GM12878 (cell line): ENCODE measurements at places on chromosomes 2 and 18. TPM values are rescaled to one million over a fixed set of nuclear protein-coding genes. Genes with fewer than 3 reads are reported as not detected.

DNA sequence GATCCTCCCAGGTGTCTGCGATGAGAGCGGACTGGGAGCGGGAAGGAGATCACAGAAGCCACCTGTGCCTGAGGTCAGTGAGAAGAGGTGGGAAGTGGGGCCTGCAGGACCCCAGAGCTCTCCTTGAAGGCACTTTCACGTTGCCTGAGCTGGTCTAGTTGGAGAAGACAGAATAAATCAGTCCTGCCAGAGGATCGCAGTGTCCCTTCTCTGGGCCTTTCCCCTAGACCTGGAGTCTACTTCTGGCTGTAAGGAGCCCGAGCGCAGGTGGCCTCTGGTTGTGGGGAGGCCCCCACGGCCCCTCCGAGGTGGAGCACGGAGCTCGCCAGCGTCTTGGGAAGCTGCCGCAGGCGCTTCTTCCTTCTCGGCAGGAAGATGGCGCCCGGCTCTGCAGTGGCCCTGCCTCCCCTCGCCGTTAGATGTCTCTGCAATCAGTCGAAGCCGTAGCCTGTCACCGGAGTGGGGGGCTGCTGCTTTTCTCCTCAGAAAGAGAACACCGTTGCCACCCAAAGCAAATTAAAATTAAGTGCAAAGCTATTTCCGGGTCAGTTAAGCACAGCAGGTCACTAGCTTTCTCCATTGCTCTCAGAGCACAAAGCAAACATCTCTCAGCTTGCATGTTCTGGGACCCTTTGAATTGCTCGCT lies 212.0 kb upstream of the MYT1L start:
- DNase-seq = no peak

GRCh38 chr2:159706385-159706980 lies 5.8 kb upstream of the MARCHF7 start:
- no peak for DNase-seq

- DNase-seq = no peak
Observed at GRCh38 chr2:9229470-9229820, 22.8 kb downstream of the ASAP2 start.

DNA sequence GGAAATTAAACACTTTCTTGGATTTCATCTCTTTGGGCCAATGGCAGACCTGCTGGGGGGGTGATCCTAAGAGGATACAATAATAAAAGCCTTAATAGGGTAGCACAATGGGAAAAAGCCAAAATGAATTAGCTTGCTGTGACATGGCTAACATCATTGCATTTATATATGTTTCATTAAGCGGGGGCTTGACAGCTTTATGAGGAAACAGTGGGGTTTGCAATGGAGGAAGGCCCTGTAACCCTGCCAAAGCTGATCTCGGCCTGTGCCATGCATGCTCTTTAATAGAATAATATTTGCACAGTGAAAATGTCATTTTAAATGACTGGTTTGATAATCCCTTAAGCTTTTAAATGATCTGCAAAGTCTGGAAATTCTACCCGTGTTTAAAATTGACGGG lies 291.5 kb downstream of the SLC4A3 start:
- no peak for DNase-seq

GRCh38 chr2:216688731-216689340 lies 6.5 kb downstream of the IGFBP5 start:
- DNase-seq = no peak

- DNase-seq = no peak
Observed at GRCh38 chr2:74884118-74884762, 50.3 kb downstream of the HK2 start.

DNA sequence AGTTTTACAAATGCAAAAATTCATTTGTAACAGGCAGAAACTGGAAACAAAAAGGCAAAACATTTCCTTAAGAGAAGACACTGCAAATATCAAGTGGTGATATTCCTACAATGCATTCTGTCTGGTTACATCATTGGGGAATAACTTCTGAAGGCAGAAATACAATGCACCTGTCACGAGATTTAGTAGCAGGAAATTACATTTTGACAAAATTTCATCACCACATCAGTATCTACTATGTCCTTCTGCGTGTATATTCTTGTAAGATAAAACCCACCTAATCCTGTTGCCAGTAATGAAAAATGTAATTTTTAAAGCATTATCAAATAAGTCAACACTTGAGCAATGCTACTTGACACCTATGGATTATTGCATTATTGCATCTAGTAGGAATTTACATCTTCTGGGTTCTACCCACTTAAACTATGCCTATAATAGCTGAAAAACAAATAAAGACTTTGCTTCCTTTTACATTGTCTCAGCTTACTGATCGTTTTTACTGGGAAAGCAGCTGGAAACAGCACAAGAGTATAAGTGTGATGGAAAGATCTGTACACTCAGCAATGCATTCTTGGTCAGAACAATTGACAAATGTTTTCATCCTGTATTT lies 59.5 kb downstream of the IRS1 start:
- DNase-seq = no peak

DNA sequence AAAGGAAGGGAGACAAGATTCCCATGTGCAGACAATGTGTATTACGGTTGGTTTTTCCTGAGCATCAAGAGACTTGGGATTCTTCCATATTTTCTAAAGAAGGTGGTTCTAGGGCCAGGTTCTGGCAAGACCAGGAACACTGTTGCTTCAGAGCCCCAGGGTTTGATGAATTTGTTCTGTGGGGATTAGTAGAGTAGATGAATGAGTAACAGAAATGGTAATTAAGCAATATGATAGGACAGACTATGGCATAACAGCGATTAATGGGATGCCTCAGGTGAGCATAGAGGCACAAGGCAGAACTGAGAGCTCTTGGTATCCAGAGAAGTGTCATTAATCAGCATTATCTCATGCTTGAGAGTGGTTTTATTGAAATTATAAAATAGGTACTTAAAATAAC lies 82.8 kb upstream of the PNPT1 start:
- no peak for DNase-seq

DNA sequence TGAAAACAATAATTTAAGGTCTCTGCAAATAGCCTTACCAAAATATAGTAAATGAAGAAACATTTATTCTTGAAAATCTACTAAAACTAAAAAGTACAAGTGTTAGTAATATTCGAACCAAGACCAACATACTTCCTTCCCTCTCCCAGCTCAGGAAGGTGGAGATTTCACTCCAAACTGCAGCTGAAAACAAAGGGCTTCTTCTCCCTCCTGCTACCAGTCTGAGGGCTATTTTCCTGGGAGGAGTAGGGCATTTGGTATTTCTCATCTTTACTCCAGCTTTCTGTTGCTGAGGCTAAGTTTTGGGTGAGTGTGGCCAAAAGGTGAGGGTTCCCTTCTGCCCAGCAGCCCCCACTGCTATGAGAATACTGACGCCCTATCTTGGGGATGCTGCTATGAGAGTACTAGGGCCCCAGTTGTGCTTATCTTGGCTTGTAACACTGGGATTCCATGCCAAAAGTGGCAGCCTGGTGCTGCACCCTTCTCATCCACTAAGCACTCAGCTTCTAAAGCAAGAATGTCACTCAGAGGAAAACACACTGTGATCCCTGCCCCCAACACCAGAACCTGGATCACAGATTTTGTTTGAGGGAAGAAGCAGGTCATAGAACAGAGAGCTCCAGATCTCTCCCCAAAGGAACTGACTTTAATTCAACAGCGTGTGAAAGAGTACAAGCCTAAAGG lies 130.7 kb upstream of the KLF7 start:
- no peak for DNase-seq

GRCh38 chr2:120103723-120104467 lies 91.0 kb downstream of the EPB41L5 start:
- no peak for DNase-seq

Gene GAD1
- polyA plus RNA-seq = 0.78 and 0.84 TPM in 2 replicates

Gene AKAIN1
- polyA plus RNA-seq = not detected in 2 replicates

Gene EVX2
- polyA plus RNA-seq = not detected in 2 replicates

Gene GPR45
- polyA plus RNA-seq = not detected in 2 replicates

Gene BCL11A
- polyA plus RNA-seq = 8.3 and 8.4 TPM in 2 replicates
